ENCODE measurements at places on chromosomes 1 and 21.

DNA sequence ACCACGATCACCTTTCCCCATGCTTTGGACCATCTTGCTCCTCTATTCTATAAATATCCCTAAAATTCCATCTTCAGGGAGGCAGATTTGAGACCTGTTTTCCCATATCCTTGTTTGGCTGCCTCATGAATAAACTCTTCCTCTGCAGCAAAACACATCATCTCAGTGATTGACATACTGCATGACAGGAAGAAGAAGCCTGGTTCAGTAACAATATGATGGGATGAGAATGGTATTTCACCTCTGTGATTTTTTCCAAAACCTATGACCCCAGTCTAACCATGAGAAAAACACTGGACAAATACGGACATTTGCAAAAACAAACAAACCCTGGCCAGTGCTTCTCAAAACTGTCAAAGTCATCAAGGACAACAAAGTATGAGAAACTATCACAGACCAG, 53.8 kb upstream of the ZSWIM5 start:
- no peak for DNase-seq

DNA sequence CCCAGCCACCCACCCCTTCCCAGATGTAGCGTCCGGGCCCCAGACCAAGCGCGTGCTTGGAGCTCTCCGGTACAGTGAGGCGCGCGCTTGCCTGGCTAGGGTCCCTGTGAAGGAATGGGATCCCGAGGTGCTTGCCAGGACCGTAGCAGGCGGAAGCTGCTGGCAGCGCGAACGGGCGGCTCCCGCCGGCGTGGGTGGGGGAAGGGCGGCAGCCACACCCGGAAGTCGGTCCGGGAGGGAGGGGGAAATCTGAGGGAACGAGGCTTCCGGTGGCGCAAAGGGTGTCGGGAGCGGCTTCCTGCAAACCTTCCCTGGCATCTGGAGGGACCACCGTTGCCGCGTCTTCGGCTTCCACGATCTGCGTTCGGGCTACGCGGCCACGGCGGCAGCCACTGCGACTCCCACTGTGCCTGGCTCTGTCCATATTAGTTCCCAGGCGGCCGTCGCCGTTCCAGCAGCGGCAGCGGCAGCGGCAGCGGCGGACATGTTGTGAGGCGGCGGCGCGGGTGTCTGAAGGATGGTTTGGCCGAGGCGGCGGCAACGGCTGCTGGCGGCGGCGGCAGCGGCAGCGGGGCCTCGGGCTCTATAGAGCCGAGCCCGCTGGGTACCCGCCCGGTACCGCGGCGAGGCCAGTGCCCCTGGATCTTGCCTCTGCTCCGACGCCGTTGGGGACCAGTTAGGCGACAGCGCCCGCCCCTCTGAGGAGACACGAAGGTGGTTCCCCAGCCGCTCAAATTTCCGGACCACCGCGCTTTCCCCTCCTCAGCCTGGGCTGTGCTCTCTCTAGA, at the start of gene DR1:
DR1 (plus strand) TSS at position 275 of the 788 bp plus-strand sequence. CDS start 739 bp downstream, outside the sequence.
- peak; percentile 58 for DNase-seq

DNA sequence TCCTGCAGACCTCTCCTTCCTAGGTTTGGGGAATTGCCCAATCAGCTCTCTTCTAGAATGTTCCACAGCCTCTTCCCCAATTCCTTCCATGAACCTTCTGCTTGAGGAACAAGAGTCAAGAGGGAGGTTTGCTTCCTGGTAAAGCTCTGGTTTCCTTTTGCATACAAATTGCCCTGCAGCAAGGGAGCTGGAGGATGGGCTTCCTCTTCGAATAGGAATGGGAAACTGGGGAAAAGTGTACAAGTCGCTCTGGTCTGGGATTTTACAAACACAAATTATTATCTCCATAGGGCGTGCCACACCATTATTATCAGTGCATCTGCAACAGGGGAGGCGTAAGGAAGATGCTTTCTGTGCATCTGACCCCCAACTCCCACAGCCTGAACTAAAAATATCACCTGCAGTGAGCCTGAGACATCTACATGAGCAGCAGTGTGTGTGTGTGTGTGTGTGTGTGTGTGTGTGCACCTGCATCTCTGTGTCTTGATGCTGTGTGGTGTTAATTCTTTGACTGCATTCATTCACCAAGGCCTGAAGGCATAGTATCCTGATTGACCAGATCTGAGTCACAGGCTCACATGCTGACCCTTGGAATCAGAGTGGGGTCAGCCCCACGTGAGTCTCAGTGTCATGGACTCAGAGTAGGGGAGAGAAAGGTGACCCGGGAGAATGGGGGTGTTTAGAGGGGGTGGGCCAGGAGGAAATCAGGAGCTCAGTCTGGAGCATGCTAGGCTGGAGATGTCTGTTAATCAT, 272.9 kb downstream of the KAZN start:
- no peak for DNase-seq

DNA sequence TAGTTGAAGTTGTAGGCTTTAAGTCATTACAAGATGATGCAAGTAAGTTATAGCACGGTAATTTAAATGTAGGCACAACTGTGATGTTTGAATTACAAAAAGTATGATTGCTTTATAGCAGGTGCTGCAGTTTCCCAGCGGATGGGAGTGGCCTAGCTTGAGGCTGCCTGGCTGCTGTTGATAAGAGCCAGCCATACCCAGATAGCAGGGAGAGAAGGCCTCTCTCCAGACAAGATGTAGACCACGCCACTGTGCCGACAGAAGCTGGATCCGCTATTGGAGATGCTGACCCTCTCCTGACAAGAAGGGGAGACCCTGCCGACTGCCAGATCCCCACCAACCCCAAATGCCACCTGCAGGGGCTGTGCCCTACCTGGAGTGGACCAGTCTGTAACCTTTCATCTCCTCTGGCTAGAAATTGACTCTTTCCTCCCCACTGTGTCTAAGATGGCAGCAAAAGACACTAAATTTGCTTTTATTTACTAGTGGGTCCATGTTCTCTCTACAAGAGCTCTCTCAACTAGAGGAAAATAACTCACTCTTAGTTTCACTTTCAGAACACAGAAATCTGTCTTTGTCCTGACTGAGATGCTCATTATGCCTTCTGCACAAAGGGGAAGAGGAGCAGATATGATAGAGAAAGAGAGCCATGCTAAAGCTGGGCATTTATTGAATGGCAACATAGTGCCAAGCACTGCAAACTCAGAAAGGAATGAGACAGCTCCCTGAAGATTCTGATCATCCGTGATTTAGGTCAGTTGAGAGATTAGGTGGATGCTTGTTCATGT, 127.9 kb downstream of the URB2 start:
- no peak for DNase-seq

DNA sequence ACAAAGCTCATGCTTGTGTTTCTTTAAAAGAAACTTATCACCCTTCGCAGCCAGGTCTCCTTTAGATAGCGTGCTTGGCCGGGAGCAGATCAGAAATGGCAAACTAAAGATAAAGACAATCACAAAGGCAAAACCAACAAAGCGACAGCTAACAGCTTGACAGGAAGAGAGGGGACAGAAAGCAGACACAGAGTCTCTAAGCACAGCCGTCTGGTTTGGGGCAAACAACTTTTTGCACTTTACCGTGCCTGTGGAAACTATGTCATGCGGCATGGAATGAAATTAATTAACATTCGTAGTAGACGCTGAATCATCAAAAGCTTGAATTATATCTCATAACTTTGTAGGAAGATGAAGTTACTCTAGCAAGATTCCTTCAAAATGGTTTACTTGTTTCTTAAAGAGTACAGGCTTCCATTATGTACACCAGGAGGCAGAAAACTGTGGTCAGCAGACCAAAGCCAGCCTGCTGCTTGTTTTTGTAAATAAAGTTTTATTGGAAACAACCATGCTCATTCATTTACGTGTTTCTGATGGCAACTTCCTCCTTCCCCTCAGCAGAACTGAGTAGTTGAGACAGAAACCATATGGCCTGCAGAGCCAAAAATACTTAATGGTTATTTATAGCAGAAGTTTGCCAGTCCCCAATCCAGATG, 183.2 kb downstream of the KIF26B start:
- no peak for DNase-seq

- no peak for DNase-seq
Observed at GRCh38 chr1:93839307-93839706, 39.7 kb downstream of the DNTTIP2 start.

DNA sequence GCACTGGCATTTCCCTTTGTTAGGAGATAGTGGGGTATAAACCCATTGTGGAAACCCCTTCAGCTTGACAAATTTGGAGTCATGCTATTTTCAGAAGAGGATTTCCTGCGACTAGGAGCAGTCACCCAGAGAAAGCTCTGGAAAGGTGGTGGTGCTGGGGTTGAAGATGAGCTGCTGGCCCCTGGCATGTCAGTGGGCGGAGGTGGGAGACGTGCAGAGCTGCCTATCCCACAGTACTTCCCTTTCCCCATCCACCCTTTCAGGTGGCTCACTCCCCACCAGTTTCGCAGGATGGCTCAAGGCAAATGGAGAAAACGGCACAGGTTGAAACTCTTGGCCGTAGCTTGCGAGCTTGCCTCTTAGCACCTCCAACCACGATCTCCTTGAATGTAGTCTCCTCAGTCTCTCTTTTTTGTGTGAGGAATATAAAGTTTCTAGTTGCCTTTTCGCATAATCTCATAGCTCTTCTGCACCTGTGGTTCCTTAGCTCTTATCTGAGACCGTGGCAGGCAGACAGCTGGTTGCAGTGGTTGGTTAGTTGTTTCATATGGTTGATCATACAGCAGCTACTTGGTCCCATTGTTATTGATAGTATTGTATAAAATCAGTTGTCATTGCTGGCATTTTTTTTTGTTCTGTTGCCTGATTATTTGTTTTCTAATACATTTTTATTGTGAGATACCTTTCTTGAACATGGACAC, 48.2 kb downstream of the ADARB1 start:
- no peak for DNase-seq

- no peak for DNase-seq
Observed at GRCh38 chr1:177646757-177647730, 322.8 kb downstream of the SEC16B start.

DNA sequence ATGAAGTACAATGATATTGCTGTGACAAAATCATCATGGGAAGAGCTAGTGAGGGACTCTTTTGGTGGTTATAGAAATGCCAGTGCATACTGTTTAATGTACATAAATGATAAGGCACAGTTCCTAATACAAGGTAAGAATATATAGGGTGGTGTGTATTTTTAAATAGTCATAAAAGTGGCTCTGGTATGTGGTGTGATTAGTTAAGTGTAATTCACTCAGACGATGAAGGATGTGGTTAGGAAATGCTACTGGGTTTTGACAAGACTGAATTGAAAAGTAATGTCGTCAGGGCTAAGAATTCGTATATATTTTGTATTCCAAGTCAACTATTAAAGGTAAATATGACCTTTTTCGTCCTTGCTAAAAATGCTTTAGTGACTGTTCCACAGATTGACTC, 101.7 kb downstream of the USP25 start:
- no peak for DNase-seq

DNA sequence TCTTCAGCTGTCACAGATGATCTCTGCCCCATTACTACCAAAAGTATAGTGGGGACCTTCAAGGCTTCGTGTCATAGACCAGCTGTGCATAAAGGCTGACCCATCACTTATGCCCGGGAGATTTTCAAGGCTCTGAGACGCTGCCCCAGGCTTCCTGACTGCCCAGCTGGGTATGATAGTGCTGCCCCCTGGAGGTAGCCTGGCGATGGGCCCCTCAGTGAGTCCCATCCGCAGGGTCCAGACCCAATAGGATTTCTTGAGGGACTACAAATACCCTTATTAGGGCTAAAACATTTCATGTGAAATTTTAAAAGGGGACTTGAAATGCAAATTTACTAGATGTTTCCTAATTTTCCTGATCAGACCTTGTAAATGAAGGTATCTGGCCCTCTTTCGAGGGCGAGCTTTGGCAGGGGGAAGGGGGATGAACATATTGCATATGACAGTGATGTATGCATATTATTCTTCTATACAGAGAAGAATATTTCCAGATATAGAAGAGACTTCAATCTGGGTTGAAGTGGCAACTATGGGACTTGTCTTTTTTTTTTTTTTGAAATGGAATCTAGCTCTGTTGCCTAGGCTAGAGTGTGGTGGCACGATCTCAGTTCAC, 11.7 kb upstream of the FCMR start:
- DNase-seq: no peak

DNA sequence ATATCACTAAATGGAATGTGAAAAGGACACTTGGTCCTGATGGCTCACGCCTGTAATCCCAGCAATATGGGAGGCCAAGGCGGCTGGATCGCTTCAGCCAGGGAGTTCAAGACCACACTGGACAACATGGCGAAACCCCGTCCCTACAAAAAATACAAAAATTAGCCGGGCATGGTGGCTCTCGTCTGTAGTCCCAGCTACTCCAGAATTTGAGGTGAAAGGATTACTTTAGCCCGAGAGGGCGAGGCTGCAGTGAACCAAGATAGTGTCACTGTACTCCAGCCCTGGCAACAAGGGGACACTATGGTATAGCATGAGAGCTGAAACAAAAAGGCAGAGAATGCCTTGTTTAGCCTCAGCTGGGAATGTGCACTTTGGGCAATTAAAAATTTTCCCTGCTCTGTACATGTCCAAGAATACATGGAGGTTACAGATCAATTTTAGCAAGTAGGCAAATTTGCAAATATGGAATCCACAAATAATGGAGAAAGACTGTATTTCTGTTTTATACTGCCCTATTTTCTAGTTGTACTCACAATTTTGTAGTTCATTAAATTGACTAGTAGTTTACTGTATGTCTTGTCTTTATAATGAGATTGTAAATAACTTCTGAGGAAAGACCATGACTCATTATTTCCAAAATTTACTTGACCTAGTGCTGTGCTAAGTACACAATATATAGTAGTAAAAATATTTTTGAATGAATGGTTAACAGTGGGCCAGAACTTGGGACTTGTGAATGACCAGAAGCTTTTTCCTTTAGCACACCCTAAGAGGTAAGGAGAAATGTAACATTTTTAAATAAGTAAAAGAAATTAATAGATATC, 2.0 kb upstream of the ANGEL2 start:
- DNase-seq: no peak

DNA sequence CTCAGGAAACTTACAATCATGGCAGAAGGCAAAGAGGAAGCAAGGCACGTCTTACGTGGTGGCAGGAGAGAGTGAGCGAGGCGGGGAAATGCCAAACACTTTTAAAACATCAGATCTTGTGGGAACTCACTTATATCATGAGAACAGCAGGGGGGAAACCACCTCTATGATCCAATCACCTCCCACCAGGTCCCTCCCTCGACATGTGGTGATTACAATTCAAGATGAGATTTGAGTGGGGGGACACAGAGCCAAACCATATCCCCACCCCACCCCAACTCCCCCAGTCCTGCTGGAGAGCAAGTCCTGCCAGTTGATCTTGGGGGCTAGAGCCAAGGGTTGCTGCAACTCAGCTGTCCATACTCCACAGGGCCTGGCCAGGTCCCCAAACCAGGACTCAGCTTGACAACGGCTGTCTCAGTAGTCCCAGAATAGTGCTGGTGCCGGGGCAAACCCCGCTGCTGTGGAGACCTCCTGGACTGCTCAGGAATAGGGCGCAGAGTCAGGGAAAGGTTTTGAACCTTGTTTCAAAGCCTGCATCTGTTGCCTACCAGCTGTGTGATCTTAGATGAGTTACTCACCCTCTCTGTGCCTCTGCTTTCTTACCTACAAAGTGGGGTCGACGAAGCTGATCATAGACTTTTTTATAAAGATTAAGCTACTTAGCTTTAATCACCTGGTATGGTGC, 79.5 kb downstream of the STUM start:
- no peak for DNase-seq

- no peak for DNase-seq
Observed at GRCh38 chr1:58882322-58882948, 98.6 kb upstream of the JUN start.

- peak; percentile 42 for DNase-seq
Observed at GRCh38 chr21:45292399-45293219, 4.9 kb upstream of the POFUT2 start.

Data from SW 1271 (cell line).